ENCODE measurements at places on chromosomes 3 and 15.

GRCh38 chr3:40801284-40801741 lies 276.6 kb downstream of the ZNF621 start:
- DNase-seq, result no peak

DNA sequence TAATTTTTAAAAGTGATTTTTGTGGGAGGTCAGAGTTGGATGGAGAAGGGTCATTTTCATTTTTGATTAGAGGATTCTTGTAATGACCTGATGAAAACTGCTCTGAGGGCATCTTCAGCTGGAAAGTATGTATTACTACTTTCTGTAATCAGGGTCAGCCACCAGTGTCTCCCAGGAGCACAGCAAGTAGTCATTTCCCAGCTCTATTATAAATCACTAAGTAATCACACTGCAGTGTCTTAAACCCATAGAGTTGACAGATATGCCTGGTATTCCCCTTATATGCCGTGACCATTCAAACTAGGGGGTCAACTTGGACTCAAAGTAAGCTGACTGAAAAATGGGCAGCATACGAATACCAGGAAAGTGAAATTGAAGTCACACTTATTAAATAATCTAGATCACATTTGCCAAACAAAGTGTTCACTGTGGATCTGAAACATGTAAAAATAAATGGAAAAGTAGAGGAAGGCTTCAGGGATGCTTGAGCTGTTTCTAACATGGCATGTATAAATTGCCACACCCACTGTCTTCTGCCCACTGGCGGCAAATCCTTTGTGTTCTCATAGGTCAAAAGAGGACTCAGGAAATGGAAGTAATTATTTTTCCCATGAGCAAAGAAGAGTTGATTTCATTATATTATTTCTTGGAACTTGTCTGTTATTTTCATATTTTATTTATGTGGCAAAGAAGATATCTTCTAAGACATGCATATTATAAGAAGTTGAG lies 105.7 kb downstream of the MBNL1 start:
- DNase-seq, result no peak

GRCh38 chr3:49634736-49635135 lies 39.4 kb upstream of the APEH start:
- DNase-seq, result no peak

GRCh38 chr15:48397841-48398240 lies 66.6 kb downstream of the DUT start:
- DNase-seq, result no peak

DNA sequence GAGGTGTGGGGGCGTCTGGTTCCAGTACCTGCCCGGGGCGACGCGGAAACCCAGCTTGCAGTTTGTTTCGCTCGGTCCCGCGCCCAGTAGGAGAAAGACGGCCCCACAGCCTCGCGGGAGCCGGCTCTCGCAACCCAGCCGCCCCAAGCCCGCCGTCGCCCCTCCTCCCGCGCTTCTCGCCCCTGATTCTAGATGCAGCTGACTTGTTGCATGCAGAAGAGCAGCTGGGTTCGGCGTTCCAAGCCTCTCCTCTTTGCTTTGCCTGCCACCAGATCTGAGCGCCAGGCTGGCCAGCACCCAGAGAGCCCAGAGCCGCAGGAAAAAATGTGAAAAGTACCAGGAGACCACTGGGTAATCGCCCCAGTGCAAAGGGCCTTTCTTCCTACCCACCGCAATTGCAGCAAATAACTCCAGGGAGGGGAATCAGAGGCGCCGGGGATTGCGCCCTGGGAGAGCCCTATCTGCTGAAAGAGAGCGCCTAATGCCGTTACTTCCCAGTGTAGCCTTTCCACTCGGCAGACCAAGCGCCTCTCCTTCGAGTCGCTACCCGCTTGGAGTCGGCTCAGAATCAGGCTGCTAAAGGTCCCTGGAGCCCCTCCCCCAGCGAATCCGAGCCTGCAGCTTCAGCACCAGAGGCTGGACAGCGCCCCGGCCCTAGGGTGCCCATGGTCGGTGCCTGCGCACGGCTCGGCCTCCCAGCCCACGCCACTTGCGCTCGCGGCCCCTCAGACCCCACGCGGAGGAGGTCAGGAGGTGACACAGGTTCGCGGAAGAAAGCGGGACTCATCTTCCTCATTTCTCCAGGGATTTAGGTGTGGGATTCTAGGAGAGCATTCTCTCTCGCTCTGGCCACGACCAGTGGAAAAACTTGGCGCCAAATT lies 15.7 kb upstream of the AEN start:
- DNase-seq, result no peak

DNA sequence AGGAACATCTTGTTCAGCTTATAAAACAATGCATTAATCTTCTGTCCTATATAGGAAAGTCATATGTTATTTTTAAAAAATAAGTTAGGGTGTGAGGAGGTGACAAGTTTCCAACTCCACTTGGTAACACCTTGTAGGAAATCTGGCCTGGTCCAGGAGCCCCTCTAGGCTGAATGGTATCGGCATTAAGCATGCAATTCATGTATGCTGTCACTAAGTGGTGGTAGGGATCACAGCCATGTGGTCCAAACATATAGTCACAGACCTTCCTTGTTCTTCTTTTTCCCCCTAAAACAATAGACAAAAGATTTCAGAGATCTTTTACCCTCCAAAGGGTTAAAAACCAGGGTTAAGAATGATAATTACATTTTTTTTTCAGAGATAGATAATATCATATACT lies 4.2 kb upstream of the APBA2 start:
- no peak for DNase-seq

DNA sequence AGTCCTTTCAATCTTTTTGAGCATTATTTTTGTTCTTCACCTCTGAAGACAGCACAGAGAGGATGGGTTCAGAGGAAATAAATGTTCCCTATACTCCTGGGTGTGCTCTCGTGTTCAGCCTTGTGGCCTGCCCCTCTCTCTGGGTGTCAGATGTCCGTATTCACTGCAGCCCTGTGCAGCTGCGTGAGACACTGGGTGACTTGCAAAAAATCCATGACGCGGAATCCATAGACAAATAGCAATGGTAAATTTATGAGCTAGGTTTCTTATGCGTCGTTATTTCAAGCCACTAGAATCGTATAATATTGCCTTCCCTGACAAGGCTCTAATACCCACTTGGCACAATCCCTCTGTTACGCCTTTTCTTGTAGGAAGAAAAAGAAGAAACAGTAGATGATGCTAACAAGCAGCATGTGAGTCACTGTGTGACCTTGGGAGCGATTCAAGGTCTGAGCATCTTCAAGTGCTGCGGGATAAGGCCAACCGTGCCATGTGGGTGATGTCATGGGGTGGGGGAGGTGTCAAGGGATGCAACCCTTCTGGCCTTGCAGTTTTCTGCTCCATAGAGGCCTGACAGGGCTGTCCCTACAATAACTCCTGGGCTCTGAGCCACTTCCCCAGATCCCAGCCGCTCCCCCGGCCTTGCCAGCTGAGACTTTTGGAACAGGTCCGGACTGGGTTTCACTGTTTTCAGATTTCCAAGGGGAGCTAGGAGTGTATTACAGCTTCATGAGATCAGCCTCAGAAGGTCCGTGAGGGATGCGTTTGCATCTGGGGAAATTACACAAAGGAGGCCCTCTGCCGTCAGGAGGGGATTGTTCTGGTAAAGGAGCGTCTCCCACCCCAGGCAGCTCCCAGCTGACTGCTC lies 47.6 kb upstream of the POMGNT2 start:
- no peak for DNase-seq

DNA sequence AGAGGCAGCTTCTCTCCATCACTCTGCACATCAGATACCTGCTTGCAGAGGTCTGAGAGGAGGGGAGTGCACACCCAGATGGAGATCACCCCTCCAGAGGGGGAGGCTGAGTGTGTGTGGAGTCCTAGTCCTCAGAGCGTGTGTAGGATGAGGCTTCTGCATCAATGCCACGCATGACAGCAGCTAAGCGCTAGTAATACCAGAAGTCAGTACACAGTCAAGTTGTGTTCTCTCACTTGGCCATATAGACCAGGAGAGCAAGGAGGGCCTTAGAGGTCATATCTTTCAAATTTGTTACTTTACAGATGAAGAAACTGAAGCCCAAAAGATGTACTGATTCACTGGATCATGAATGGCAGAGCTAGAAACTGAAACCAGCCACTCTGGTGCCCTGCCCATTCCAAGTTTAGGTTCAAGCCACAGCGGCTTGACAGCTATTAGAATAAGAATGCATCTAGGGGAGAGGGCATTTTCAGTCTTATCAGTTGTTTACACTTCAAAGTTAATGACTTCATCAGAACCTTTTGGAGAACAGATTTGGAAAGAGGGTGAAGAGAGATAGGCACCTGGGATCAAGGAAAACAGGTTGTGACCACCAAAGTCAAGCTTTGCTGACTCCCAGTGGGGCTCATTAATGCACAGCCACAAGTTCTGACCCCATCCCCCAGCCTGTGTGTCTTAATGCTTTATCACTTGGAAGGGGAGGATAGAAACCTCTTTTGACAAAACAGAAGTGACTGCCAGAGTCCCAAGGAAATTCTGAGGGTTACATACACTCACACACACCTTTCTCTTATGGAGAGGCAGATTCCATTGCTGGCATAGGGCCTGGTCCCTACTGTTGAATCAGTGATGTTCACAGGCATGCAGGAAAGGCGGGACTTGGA lies 310.3 kb downstream of the CHST2 start:
- no peak for DNase-seq

GRCh38 chr3:144244662-144245061 lies 273.0 kb downstream of the DIPK2A start:
- no peak for DNase-seq

GRCh38 chr3:159828542-159828943 lies 160.1 kb upstream of the IL12A start:
- DNase-seq, result peak; percentile 25

DNA sequence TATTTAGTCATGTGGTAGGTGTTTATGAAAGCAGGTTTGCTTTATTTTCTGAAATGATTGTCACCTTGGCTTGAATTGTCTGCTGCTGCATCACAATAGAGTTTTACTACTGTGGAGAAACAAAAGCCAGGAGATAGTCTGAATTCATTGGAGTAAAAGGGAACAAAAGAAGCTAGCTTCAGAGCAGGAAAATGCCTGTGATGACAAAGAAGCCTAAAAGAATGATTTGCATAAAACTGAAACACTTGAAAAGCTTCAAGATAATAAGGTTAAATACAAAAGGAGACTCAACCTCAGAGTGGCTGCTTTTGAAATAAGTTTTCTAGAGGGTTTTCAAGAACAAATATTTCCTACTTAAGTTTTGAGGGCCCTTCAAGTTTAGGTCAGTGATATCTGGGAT lies 138.3 kb downstream of the PTPRG start:
- no peak for DNase-seq

- DNase-seq, result no peak
Measured at GRCh38 chr3:72041511-72041910, 256.6 kb upstream of the PROK2 start.
